Mesenchymal stem cell (in vitro differentiated cells and primary cell): ENCODE measurements at places on chromosomes 16 and 17.

DNA sequence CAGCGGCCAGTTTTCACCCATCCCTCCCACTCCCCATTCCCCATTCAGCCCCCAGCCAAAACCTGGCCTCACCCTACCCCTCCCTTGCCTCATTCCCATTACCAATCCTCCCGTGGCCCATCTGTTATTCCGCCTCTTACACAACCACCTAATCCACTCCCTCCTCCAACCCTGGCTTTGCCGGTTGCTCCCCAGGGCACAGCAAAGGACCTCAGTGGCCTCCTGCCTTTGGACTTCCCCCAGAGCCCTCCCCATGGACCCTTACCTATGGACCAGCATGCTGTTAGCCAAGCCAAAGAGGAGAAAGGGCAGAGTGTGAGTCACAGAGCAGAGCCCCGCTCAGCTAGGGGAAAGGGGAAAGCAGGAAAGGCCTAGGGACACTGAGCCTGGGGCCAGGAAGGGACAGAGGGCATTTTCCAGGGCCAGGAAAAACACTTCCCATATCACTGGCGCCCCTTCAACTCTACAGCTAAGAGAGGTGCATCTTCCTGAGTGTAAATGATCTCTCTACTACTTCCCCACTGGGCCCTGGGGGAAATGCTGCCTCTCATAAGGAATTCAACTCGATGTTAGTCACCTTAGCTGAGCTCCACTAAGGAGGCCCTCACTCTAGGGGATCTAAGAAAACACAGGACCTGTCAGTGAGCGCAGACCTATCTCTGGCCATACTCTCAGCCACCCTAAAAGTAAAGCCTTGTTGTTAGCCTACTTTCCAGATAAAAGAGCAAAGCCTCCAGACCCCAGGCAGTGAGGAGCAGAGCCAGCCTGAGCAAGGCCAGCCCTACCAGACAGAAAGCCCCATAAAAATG is 10.6 kb downstream of the PEMT start:
- H3K27ac ChIP-seq, result no peak overlapping the region
- peaks cover 26% of the 10 kb centered on the region for H3K4me1 ChIP-seq
- peak overlapping the region; percentile 20 for H3K4me3 ChIP-seq
- H3K27me3 ChIP-seq, result no peaks in the 10 kb centered on the region

- H3K4me3 ChIP-seq, result peak overlapping the region; percentile 87
- H3K4me1 ChIP-seq, result peaks cover 21% of the 10 kb centered on the region
- H3K36me3 ChIP-seq, result peaks cover 5% of the 10 kb centered on the region
Measured at GRCh38 chr16:74999219-74999608, 390 bp downstream of the ZNRF1 start.

GRCh38 chr17:65558683-65559460 is 2.6 kb downstream of the AXIN2 start:
- peaks cover 36% of the 10 kb centered on the region for H3K4me1 ChIP-seq
- peaks cover 9% of the 10 kb centered on the region for H3K36me3 ChIP-seq
- no peaks in the 10 kb centered on the region for H3K27me3 ChIP-seq
- H3K4me3 ChIP-seq, result peak overlapping the region; percentile 88
- no peak for DNase-seq

- DNase-seq, result peak; percentile 27
- H3K27ac ChIP-seq, result no peak overlapping the region
- no peaks in the 10 kb centered on the region for H3K27me3 ChIP-seq
- H3K36me3 ChIP-seq, result peaks cover 5% of the 10 kb centered on the region
- H3K4me1 ChIP-seq, result peaks cover 58% of the 10 kb centered on the region
Measured at GRCh38 chr17:81034168-81034777, 678 bp upstream of the BAIAP2 start.

GRCh38 chr16:85441189-85441889 is 171.8 kb upstream of the GSE1 start:
- no peak overlapping the region for H3K4me3 ChIP-seq
- no peaks in the 10 kb centered on the region for H3K27me3 ChIP-seq
- H3K4me1 ChIP-seq, result peaks cover 22% of the 10 kb centered on the region
- peaks cover 22% of the 10 kb centered on the region for H3K36me3 ChIP-seq
- H3K27ac ChIP-seq, result no peak overlapping the region
- DNase-seq, result no peak

GRCh38 chr16:22816475-22816874 is 2.5 kb downstream of the HS3ST2 start:
- no peak overlapping the region for H3K27ac ChIP-seq
- DNase-seq, result no peak
- H3K27me3 ChIP-seq, result peaks cover 47% of the 10 kb centered on the region
- no peaks in the 10 kb centered on the region for H3K36me3 ChIP-seq
- peaks cover 16% of the 10 kb centered on the region for H3K4me1 ChIP-seq
